ENCODE measurements at places on chromosomes 6 and 20.
A peak's percentile ranks its signal among the peaks of the same experiment; 100 is the strongest.

GRCh38 chr20:1184638-1185315, at the start of gene TMEM74B:
TSS of gene TMEM74B (minus strand) at chr20:1184981. CDS start at chr20:1183801, 1,180 bp downstream.
- DNase-seq = no peak

DNA sequence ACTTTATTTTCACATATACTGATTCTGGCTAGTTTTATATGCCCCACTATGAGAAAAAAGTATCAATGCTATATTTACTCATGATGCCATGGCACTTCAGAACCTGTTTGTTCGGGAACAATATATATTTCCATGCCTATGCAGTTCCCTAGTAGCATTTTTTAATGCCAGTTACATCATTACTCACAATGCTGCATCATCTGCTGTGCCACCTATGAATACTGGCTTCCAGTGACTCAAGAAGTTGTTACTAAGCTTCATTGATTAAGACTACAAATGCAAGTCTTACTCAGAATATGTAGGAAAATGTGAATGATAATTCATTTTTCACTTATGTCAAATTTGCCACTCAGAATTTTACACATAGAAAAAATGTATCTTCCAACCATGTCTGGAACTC, 97.9 kb downstream of the MAFB start:
- no peak for DNase-seq

- DNase-seq = no peak
These were observed 30.8 kb downstream of the KIF16B start for GRCh38 chr20:16542477-16542876.

GRCh38 chr20:48904566-48905296, 16.8 kb upstream of the ARFGEF2 start:
- peak; percentile 58 for DNase-seq

- DNase-seq = no peak
These were observed 84.5 kb downstream of the PSMG4 start for GRCh38 chr6:3343089-3343883.

- DNase-seq = peak; percentile 40
These were observed 46.5 kb upstream of the SNAP25 start for GRCh38 chr20:10171864-10172751.

- no peak for DNase-seq
These were observed 3.9 kb upstream of the SYS1 start for GRCh38 chr20:45359069-45359405.

DNA sequence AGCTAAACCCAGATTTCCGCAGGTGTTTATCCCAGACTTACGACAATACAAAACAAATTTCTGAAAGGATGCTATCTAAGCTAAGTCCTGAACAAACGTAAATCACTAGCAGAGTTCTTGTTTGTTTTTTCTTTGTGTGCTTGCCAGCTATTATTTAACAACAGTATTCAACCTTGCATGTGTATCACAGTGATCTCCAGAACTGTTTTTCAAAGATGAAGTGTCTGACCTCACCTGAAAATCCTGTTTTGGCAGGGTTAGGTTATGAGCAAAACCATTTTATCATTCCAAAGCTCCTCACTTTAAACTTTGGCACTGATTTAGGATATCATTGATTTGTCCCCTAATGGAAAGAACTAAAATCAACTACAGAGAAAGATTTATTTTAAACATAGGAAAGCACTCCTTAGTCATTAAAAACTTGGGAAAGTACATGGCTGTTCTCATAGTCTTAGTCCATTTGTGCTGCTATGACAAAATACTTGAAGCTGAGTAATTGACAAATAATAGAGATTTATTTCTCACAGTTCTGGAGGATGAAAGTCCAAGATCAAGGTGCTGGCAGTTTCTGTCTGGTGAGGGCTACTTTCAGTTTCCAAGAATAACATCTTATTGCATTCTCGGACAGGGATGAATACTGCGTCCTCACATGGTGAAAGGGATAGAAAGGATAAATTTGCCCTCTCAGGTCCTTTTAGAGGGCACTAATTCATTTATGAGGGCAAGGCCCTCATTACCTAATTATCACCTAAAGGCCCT, 20.8 kb upstream of the BMP5 start:
- no peak for DNase-seq

DNA sequence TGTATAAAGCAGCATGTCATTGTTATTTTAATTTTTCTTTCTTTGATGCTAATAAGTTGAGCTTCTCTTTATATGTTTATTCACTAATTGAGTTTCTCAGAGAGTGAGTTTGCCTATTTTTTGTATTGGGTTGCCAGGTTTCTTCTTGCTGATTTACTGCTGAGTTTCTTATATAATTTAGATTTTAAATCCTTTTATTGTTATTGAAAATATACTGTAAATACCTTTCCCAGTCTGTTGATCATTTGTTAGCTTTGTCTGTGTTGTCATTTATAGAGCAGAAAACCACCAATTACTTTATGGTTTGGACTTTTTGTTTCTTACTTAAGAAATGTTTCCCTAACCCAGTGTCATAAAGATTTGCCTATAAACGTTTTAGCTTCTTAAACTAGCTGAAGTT, 17.1 kb upstream of the RIMS4 start:
- no peak for DNase-seq

DNA sequence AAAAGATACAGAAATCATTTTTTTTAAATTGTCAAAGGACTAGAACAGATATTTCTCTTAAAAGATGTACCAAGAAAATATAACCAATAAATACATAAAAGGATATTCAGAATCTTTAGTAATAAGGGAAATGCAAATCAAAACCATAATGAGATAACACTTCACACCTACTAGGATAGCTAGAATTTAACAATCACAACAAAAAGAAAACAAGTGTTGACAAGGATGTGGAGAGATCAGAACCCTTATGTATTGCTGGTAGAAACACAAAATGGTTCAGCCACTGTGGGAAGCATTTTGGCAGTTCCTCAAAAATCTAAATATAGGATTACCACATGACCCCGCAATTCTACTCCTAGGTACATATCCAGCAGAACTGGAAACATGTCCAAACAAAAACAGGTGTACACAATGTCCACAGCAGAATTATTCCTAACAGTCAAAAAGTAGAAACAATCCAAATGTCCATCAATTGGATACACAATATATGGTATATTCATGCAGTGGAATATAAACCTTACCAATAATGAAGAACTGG, 211.0 kb downstream of the LRFN2 start:
- no peak for DNase-seq

- peak; percentile 68 for DNase-seq
These were observed 71.6 kb downstream of the GPX5 start for GRCh38 chr6:28597217-28597835.

GRCh38 chr6:18504232-18504596, 117.1 kb downstream of the RNF144B start:
- DNase-seq = no peak

DNA sequence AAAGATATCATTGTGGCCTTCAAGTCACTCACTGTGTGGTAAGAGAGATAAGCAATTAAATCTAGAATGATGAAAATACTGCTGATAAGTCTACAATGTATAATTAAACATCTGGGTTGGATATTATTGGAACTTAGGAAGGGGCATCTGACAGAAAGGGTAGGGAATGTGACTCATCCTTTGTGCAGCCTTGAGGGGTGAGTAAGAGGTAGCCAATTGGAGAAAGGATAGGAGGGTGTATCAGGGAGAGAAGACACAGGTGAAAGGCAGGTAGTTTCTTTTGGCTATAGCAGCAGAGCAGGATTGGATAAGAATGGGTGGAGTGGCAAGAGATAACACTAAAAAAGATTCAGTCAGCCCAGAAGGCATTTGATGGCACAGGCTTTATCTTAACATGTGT, 182.0 kb downstream of the COL21A1 start:
- no peak for DNase-seq

GRCh38 chr20:49288250-49288751, 10.4 kb upstream of the ZNFX1 start:
- no peak for DNase-seq

DNA sequence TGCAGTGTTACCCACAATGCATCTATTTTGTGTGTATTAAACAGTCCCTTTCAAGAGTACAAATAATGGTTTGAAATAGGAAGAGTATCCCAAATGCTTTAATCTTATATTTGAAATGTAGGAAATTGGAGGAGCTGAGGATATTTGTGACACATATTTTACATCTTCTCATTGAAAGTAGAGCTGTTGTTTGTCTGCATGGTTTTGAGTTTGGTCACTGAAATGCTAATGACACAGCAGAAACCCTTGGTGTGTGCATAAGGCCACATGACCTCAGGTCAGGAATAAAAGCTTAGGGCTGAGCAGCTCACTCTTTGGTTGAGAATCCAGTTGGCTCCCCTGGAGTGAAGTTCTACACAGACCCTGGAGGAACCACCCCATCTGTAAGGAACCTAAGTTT, 49.8 kb downstream of the TPD52L1 start:
- DNase-seq = no peak

- peak; percentile 95 for DNase-seq
These were observed 21.2 kb downstream of the C6orf132 start for GRCh38 chr6:42120895-42121865.

DNA sequence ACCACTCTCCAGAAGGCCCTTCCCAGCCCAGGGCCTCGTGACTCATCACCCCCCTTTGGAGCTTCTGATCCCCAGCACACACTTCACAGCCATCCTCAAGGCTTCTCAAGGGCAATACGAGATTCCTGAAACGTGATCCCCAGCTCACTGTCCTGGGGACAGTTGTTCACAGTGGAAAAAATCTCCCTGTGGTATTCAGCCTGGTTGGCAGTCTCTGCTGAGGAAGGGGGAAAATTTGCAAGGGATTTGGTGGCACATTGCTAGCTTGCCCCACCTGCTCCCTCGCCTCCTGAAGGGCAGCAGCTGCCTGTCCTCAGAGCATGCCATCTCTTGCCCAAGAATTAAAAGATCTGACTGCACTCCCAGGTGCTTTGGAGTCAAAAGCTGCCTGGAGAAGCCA, 20.7 kb upstream of the PKHD1 start:
- DNase-seq = no peak

GRCh38 chr20:50438986-50439407, 71.2 kb upstream of the PTPN1 start:
- DNase-seq = peak; percentile 80

- DNase-seq = no peak
These were observed 88.8 kb downstream of the FYN start for GRCh38 chr6:111784433-111784832.

GRCh38 chr6:35954333-35954732, 33.4 kb upstream of the SRPK1 start:
- no peak for DNase-seq

DNA sequence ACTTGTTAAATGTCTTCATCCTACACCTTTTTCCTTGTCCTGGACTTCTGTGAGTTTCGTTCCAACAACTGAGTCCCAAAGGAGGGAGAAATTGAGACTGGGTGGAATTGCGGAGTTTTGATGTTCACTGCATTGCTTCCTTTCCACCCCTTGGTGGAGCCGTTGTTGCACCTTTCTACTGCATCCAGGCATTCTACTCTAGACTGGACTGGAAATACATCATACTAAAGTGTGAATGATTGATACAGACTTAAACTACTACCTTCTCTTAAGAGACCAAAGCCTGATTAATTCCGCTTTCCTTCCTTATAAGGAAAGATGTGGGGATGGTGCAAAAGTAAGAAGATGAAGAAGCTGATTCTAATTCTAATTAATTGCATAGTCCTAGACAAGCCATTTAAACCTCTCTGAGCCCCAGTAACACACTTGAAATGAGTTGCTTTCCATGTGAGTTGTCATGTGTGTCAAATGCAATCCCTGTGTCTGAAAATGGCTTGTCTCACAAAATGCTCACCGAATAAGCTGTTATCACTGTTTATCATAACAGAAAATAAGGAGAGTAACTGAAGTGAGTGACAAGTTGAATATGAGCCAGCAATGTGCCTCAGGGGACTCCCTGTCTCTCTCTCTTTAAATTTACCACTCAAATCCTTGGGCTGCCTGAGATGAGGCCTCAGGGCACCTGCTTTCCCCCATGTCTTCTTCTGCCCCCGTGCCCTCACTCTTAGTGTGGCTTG, 338.3 kb upstream of the CHD6 start:
- DNase-seq = peak; percentile 46

DNA sequence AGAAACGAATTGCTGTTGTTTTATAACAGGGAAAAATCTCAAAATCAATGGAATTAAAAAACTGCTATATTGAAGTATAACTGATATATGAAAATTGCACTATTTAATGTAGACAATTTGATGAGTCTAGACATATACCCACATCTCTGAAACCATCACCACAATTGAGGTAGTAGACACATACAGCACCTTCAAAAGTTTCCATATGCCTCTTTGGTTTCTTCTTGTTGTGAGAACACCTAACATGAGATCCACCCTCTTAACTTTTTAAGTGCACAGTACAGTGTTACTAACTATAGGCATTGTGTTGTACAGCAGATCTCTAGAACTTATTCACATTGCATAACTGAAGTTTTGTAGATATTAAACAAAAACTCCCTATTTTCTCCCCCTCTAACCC, 14.0 kb upstream of the SLC17A5 start:
- no peak for DNase-seq

DNA sequence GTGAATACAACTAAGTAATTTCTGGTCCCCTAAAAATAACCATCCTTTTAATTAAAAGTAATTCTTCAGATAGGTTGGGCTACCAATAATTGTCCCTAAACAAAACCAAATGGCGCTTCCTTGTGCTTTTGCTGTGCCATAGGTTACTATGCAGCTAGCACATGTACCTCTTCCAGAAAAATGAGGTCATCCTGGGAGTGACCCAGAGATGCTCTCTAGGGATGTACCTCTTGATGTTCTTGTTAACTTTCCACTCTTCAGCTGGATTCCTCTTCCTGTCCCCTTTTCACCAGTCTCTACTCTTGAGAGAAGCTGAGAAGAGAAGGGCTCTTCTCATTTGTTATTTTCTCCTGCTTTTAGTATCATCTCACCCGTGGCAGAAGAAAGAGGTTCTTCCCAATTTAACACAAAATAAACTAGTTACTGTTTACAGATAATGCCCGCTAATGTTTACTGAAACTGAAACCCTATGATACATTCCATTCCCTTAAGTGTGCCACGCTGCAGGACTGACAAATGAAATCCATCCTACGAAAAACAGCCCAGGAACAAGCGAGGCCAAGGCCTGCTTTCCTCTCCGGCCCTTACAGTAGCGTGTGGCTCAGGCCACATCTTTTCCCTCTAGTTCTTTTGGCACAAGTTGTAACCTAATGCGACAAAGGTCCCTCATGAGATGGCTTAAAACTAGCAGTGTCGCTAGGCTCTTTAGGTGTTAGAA, 24.2 kb downstream of the MRS2 start:
- DNase-seq = no peak

- DNase-seq = no peak
These were observed 24.1 kb downstream of the PXT1 start for GRCh38 chr6:36418558-36418957.

GRCh38 chr20:17617212-17617867, 47.5 kb downstream of the DSTN start:
- peak; percentile 54 for DNase-seq

DNA sequence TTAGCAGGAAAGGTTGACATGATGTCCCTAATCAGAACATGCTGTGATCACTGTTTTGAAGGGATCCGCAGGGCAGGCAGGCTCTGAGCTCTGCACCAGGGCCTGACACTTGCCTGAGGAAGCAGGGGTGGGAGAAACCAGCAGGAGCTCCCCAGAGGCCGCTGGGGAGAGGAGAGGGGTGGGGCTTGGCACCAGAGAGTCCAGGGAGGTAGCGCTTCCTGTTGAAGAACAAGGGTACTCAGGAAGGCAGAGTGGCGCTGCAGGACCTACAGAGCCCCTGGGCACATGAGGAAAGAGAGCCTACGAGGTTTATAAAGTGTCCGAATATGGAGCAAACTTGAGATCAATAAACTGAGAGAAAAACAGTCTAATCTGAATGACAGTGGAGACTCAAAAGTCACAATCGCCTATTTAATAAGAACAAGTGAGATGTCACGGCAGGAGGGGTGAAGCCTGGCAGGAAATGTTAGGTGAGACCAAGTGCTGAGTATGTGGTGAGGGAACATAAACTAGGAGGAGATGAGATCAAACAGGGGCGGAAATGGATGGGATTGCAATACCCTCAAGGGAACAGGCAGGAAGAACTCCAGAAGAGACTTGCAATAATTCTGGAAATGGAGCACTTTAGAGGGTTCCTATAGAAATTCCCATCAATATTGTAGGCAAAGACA, 5.8 kb upstream of the TBXT start:
- DNase-seq = no peak

All from ACHN (cell line).